ENCODE measurements at places on chromosomes 4 and X. TPM values are rescaled to one million over a fixed set of nuclear protein-coding genes. Genes with fewer than 3 reads are reported as not detected.

GRCh38 chr4:151417766-151418376, 8.9 kb downstream of the FHIP1A start:
- H3K4me3 ChIP-seq = no peak overlapping the region
- H3K36me3 ChIP-seq = no peaks in the 10 kb centered on the region
- H3K27me3 ChIP-seq = no peaks in the 10 kb centered on the region
- H3K4me1 ChIP-seq = no peaks in the 10 kb centered on the region
- no peak for DNase-seq

Gene SHISA3
- not detected for total RNA-seq

DNA sequence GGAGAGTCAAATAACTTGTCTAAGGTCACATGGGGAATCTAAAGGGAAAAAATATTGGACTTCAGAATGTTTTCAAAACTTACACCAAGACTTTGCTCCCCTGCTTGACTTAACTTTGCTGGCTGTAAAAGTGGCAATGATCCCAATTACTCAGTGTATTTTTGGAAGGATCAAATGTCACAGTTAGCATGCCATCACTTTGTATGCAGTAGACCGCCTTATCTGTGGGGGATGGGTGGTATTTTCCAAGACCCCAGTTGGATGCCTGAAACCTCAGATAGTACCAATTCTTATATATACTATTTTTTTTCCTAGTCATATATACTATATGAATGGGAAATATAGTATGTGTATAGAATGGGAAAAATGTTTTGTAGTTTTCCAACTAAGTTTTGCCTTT, 53.4 kb downstream of the COL4A6 start:
- H3K4me1 ChIP-seq = no peaks in the 10 kb centered on the region
- DNase-seq = no peak
- no peak overlapping the region for H3K4me3 ChIP-seq
- no peak overlapping the region for H3K27ac ChIP-seq

Gene FMR1NB
- not detected for total RNA-seq

Gene OPHN1
- total RNA-seq = 0.19 TPM

DNA sequence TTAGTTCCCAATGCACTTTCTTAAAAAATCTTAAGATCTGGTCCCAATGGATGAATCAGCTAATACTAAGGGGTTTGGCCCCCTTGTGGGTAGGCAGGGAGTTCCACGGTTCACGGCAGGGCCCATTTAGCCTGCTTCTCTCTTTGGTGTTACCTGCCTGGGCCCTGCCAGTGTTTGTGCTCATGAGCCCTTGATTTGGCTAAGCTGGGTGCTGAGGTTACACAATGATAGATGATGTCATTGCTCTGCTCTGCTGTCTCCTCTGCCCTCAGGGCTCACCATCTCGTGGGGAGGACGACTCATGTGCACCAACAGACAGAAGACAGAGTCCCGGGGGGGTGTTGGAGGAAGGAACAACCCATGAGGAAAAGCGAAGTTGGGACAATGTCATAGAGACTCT, 24.4 kb downstream of the RTL5 start:
- peaks cover 5% of the 10 kb centered on the region for H3K4me1 ChIP-seq
- no peaks in the 10 kb centered on the region for H3K36me3 ChIP-seq
- DNase-seq = no peak
- no peaks in the 10 kb centered on the region for H3K27me3 ChIP-seq
